ENCODE measurements at places on chromosomes 5 and 9.

DNA sequence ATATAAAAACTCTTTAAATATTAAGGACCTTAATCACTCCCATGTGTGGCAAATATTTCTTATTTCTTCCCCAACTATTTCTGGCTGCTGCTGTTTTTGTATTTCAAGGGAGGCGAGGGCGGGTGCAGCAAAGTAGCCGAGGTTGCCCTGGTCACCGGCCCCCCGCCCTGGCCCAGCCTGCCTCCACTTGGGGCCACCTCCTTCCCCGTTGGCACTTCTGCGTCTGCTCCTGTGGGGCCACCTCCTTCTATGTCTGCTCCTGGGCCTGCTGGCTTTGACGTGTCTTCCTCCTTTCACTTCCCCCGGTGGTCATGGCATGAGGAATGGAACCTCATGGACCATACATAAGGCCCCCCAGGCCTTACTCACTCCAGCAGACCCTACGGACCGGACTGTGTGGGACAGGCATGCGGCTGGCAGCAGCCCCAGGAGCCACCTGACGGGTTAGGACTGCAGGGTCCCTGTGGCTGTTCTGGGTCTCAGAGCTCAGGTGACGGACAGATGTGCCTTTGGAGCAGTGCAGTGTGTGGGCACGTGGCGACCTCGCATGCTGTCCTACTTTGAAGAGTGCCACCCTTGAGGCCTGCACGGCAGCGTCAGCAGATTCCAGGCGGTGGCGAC is 5.8 kb upstream of the ENTPD8 start:
- DNase-seq, result no peak

DNA sequence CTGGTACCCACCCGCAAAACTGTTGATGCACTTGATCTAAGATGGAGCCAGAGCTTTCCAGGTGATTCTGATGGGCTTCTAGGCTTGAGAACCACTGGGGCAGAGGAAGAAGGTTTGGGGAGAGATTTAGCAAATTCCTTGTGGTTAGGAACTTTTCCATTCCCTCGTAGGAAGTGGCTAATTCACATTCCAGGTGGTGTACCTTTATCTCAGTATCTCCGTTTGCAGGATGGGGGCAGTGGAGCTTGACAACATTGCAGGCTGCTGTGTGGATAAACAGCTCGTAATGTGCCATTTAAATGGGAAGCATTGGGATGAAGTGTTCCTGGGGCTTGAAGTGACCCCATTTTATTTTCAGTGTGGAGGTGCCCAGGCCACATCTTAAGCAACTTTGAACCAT is 172.9 kb upstream of the IL12B start:
- peak; percentile 17 for DNase-seq

GRCh38 chr5:39274398-39275085 is 55.2 kb upstream of the FYB1 start:
- no peak for DNase-seq

GRCh38 chr5:132283423-132284043 is 10.7 kb upstream of the SLC22A4 start:
- DNase-seq, result no peak

GRCh38 chr5:167453246-167454030 is 838.0 kb upstream of the WWC1 start:
- peak; percentile 52 for DNase-seq

DNA sequence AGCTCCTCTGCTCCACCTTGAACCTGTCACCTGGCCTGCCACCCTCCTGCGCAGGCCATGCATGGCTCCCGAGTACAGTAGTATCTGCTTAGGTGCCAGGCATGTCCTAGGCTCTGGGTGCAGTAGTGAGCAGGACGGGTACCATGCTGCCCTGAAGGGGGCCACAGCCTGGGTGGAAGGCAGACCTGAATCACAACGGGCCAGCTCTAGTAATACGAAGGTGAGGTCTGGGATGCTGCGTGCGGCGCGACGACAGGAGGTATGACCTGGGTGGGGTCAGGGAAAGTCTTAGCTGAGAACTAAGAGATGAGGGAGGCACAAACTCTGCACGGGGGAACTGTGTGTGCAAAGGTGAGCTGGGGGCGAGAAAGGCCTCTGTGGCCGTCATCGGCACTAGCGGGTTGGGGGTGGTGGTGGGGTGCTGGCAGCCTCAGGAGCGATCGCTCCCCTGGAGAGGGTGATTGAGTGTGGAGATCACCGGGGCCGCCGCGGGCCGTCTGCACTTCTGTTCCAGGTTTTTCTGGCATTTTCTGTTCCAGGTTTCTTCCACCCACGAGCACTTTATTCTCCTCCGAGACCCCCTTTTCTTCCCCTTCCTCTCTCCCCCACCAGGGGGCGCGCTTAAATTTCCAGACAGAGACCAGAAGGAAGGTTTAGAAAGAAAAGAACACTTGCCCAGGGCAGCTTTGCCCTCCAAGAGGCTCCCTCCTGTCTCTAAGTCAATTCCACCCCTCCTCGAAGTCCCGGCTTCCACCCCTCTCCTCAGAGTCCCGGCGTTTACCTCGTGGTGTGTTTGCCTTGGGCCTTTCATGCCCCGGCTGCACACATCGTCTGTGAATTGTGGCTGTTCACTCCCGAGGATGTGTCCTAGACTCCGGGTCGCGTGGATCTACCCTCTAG is 15.1 kb downstream of the PDLIM4 start:
- no peak for DNase-seq

- DNase-seq, result peak; percentile 55
These were observed 74.3 kb downstream of the AMBP start for GRCh38 chr9:114003758-114004157.

- no peak for DNase-seq
These were observed 7.6 kb downstream of the TENT2 start for GRCh38 chr5:79619854-79620253.

- no peak for DNase-seq
These were observed 1384.5 kb upstream of the NUDT12 start for GRCh38 chr5:104947076-104947475.

DNA sequence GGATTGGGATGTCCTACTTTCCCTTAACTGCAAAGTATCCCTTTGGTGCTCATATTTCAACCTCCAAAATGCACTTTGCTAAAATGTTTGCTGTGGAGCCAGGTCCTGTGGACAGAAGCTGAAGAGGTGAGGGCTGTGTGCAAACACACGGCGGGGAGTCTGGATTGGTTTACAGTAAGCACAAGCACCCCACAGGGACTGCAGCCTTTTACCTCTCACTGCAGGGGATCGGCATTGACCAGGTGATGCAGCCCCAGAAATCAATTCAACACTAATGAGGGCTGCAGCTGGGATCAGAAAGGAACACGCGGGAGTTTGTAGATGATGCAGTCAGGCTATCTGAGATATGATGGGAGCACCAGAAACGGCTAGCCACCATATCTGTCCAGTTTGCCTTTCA is 450.9 kb downstream of the CCDC171 start:
- no peak for DNase-seq

DNA sequence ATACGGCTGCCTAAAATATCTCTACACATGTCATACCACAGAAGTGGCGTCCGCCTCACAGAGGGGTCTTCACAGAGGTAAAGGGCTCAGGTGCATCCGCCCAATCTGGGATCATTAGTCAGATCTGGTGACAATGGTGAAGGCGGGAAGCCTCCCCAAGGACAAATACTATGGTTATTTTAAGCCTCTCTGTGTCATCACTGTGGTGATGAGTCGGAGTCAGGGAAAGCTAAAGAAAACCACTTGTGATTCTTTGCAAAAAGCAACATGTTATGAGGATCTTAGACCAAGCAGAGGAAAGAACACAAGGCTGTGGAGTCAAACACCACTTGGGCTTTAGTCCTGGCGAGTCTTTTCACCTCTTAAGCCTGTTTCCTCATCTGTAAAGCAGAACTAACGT is 190.4 kb downstream of the DRD1 start:
- DNase-seq, result peak; percentile 10

DNA sequence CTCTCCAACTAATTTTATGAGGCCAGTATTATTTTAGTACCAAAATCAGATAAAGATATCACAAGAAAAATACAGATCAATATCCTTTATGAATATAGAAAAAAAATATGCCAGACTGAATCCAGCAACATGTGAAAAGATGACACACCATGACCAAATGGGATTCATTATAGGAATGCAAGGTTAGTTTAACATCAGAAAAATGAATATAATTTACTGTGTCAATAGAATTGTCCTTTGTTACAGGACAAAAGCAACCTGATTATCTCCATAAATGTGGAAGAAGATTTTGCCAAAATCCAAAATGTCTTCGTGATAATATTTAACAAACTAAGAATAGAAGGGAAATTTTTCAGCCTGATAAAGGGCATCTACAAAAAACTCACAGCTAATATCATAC is 66.4 kb upstream of the DAB2 start:
- no peak for DNase-seq

DNA sequence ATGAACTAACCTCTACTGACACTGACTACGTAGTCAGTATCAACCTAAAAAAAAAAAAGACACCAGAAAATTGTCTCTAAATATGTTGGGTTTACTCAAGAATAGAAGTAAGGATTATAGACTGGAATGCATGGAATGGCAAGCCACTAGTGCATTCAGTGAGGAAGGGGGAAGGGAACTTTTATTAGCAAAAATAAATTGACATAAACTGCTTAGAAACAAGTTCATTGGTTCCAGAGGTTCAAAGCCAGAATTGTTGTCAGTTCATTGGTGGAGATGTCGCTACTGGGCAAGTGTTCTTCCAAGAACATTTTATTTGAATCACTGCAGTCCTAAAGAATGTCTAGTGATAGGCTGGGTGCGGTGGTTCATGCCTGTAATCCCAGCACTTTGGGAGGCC is 26.1 kb upstream of the AOPEP start:
- DNase-seq, result no peak

DNA sequence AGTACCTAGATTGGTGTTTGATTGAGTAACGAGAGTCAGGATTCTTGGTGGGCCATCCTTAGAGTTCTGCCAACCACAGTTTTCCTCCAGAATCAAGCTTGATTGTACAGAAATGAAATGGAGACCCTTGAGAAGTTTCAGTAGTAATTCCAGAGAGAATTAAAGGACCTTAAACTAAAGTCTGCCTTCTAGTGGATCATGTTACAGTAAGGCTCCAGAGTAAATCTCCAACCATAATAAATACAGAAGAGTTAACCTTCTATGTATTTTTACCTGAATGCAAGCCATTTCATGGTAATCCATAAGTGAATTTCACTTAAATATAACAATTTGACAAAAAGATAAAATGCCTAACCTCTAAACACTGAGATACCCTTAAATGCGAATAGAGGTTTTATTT is 53.0 kb upstream of the CNTLN start:
- DNase-seq, result no peak

GRCh38 chr9:101440714-101441230 is 5.2 kb upstream of the ALDOB start:
- no peak for DNase-seq

- DNase-seq, result no peak
These were observed 214.5 kb upstream of the GRAMD2B start for GRCh38 chr5:126208691-126209090.

DNA sequence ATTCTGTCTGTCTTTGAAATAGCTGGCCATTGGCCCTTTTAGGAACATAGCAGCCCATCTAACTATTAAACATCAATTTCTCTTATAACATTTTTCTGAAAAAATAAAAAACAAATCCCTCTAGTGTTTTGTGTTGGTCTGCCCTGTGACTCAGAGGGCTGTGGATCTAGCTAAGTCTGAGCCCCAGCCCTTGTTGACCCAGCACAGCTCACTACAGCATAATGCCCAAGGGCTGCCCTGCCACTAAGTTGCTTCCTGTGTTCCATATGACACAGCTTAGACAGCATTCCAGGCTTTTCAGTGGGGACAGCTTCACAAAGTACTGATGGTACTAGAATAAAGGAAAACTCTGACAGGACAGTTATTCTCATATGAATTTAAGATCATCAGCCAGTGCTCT is 136.0 kb downstream of the SCAMP1 start:
- no peak for DNase-seq

DNA sequence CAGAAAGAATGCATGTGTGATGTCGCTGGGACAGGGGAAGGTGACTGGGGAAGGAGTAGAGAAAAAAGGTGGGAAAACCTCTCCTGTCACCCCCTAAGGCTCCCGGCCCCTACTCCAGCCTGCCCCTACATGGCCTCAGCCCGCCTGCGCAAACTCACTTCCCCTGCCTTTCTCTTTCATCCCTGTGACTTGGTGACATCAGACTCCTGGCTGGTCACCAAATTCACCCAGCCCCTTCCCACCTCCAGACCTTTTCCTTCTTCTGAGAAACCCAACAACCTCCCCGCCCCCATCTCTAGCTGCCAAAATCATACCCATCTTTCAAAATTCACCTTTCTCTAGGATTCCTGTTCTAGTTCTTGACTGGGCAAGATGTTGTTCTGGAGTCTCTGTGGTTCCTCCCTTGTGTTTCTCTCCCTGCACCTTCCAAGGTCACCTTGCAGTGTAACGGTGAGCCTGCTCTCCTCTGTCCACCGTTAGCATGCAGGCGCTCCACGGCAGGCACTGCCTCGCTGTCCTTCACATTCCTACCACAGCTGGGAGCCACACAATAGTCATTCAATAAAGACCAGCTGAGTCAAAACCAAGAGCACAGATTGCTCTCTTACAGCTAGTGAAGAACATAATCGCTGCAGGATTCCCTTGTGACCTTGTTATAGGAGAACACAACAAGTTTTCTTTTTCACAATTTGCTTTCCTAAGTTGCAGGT is 134.5 kb downstream of the FANCC start:
- DNase-seq, result no peak

- DNase-seq, result peak; percentile 36
These were observed 343.4 kb downstream of the DNAH5 start for GRCh38 chr5:13601112-13601511.

GRCh38 chr5:50320131-50320749 is 120.8 kb downstream of the EMB start:
- no peak for DNase-seq

DNA sequence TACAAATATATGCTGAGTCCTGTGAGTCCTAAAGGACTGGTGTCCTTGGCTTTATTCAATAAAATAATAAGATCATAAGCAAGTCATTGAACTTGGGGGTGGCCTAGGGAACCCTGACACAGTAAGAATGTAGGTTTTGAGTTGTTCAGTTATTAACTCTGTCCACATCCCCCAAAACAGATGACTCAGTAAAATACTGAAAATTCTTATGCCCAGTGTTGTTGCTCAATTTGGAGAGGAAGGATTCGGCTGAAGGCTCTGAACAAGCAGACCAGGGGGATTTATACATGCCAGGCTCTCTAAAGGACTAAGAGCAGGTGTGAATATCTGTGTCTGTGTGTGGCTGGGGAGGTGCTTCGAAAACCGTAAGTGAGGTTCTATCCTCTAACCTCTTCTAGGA is 173.7 kb downstream of the RMI1 start:
- DNase-seq, result peak; percentile 51

DNA sequence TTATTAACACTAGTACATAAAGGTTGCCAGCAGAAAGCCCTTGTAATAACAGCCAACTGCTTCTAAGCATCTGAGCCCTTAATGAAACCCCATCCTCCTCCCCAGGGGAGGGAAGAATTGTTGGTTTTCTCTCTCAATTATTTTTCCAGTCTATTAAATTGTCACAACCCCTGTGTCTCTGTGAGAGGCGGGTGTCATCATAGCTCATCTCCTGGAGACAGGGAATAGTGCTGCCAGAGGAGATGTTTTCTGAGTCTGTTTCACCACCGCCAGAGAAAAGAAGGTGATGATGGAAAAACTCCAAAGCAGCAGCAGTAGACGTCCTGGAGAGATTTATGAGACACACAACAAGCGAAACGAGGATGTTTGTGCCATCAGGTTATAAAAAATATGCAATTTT is 271.1 kb upstream of the NMUR2 start:
- DNase-seq, result no peak

Data from astrocyte (in vitro differentiated cells and primary cell).